T47D (cell line): ENCODE measurements at places on chromosomes 2 and 18.

- no peak for DNase-seq
Observed at GRCh38 chr2:214992911-214993310, 145.5 kb downstream of the ABCA12 start.

- DNase-seq: no peak
Observed at GRCh38 chr2:80527119-80527518, 222.6 kb upstream of the LRRTM1 start.

- no peak for DNase-seq
Observed at GRCh38 chr18:47434214-47434746, 182.8 kb upstream of the SKOR2 start.

DNA sequence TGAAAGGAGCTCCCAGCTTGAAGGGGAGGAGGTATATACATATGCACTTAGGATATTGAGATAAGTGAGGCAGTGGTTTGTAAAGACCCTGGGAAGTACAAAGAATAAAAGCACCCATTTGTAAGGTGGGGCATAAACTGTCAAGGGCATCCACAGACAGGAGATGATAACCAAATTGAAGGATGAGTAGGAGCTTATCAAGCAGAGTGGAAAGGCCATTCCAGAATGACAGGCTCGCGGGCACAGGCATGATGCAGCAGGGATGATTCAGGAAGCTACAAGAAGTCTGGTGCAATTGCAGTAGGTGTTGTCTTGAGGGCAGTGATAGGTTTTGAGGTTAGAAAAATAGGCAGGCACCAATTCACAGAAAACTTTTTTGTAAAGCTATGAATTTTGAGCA, 504.8 kb downstream of the PIK3C3 start:
- no peak for DNase-seq

GRCh38 chr2:65430603-65431420, 1.6 kb downstream of the SPRED2 start:
- peak; percentile 77 for DNase-seq

DNA sequence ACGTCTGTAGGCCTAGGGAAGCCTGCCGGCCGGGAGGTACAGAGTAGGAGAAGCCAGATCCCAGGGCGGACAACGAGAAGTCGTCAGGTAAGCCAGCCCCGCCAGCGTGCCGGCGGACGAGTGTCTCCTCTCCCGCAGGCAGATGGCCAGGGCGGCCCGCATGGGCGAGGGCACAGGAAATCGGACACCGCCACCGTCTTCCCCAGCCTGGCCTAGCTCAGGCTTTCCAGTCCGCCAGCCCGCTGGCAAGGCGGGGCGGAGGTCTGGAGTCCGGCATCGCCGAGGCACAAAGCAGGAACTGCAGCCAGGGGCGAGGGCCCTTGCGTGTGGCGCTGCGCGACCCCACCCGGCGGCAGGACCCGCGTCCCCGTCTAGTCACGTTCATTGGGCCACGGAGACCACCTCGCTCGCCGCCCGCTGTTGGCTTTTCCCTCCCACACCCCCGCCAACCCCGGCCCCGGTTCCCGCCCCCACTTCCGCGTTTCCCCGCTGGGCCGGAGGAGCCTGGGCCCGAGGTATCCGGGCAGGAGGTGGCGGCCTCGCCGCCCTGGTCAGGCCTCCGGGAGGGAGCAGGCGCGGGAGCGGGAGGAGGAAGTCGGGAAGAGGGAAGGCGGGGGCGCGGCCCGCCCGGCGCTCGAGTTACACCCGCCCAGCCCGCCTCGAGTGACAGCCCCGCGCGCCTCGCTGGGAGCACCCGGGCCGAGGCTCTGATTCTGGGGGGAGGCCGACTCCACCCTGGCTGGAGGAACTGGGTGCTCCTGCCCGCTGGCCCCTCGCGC, at the start of gene GPD2:
GPD2 (plus strand) TSS at position 662 of the 779 bp plus-strand sequence. CDS start 39,727 bp downstream, outside the sequence.
- peak; percentile 65 for DNase-seq

DNA sequence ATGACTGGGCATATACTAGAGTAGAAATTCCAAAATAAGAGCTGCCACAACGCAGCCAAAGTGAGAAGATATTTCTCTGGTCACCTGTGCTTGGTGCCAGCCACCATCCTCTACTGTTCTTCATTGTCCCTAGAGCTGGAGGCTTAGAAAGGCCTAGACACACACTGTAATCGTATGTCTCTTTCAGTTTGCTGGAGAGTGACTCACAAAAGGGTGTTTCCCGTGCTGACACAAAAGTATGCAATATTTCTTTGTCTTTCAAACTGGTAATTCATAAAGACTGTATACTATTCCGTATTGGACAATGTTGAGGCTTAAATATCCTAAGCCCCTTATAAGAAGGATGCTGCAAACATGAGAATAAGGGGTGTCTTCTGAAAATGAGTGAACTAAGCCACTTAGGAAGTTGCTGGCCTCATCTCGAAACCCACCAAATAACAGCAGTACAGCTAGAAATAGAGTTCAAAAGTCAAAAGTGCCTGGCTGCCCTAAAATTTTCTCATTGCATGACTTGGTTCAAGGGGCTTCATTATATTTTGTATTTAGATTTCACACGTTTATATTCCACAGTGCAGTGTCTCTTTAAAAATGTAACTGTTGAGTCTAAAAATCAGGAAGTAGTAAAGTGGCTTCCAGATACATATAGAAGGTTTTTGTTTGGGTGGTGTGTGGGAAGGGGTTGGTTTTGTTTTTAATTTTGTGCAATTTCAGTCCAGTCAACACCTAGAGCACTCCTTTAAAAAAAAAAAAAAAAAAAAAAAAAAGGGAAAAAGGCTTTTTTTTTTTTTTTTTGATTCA, 601.1 kb downstream of the ARHGAP15 start:
- DNase-seq: no peak

GRCh38 chr2:176075481-176075880, 8.3 kb downstream of the EVX2 start:
- no peak for DNase-seq

DNA sequence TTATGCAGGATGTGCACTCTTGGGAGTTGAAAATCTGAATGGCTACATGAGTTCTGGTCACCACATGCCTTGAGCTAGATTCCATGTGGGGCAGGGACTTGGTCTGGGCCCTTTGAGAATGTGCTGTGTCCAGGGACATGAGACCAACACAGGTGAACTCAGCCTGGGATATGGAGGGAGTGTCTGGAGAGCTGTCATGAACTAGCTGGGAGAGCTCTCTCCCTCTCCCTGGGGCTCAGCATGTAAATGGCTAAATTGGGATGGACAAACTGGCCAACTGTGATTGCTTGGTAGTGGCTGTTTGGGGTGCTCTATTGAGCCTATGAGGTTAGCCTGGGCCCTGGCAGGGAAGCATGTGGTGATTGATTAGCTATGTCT, 105.1 kb upstream of the HS6ST1 start:
- no peak for DNase-seq

- DNase-seq: no peak
Observed at GRCh38 chr18:51051105-51051712, 21.2 kb downstream of the SMAD4 start.

GRCh38 chr18:56873441-56874140, 222.4 kb downstream of the WDR7 start:
- DNase-seq: no peak

- DNase-seq: no peak
Observed at GRCh38 chr2:71101656-71102055, 28.4 kb downstream of the MCEE start.

- no peak for DNase-seq
Observed at GRCh38 chr2:96324721-96325040, 436 bp upstream of the ITPRIPL1 start.

GRCh38 chr2:240629968-240630770, 4.9 kb downstream of the GPR35 start:
- DNase-seq: no peak

DNA sequence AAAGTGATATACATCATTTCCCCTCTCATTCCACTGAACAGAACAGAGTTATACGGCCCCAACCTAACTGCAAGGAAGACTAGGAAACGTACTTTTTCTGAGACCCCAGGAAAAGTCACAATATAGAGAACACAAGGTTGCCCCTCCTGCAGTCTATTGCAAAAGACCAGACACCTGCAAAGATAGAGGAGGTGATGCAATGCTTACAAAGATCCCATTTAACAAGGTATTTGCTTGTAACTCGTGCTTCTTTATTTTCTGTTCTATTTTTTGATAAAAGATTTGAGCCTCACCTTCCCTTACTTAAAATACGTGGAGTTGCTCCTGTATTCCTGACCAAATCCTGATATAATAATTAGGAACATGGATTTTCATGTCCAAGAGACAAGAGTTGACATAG, 793.0 kb upstream of the ID2 start:
- no peak for DNase-seq

DNA sequence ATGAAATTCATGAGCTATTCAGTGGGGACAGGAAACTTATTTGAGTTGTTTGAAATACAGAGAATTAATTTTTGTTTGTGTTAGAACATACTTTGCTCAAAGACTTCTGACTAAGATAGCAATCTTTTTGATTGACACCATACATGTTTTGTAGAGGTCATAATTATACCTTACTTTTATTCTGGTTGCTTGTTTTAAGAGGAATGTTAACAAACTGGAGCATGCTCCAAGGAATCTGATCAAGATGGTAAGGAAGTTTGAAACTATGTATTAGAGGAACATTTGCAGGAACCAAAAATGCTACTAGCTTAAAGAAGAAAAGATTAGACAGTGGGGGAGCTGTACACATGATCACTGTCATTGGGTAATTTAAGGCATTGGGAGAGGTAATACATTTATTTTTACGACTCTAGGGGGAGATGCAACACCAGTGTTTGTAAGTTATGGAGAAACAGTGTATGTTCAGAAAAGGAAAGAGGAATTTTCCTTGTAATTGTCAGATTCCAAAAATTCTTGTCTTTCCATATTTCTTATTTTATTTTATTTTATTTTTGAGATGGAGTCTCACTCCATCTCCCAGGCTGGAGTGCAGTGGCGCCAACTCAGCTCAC, 8.0 kb downstream of the AGFG1 start:
- DNase-seq: peak; percentile 33

- DNase-seq: no peak
Observed at GRCh38 chr2:72094701-72095100, 53.0 kb downstream of the CYP26B1 start.

DNA sequence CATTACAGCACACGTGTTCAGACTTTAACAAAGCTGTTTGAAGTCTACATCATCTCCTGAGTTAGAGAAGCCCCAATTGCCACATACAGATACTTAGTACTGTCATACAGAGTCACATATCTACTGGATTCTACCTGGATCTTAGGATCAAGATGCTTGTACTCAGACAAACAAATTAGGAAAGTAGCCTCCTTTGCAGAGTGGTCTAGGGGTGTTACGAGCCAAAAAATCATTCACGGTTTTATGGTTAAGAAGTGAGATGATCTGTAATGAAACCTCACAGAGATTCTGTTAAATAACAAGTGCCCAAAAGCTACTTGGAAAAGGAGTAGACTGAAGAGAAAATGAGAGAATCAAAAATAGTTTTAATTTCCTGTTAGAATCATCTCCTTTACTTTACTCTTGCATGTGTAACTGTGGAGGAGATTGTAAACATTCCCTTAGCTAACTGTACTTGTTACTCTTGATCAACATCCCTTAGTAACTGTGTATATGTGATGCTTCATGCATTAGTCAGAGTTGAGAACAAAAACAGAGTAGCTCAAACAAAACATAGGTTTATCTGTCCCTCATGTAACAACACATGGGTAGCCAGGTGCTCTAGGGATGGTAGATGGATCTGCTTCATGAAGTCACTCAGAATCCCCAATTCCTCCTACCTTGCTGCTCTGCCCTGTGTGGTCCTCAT, 16.4 kb upstream of the IL1RL1 start:
- DNase-seq: no peak

GRCh38 chr2:225041207-225041850, 939 bp downstream of the DOCK10 start:
- DNase-seq: no peak

GRCh38 chr2:45533771-45534170, 77.3 kb downstream of the SRBD1 start:
- DNase-seq: no peak

- no peak for DNase-seq
Observed at GRCh38 chr18:70636991-70637390, 348.1 kb downstream of the SOCS6 start.
